ENCODE measurements at places on chromosomes 5 and 9.

DNA sequence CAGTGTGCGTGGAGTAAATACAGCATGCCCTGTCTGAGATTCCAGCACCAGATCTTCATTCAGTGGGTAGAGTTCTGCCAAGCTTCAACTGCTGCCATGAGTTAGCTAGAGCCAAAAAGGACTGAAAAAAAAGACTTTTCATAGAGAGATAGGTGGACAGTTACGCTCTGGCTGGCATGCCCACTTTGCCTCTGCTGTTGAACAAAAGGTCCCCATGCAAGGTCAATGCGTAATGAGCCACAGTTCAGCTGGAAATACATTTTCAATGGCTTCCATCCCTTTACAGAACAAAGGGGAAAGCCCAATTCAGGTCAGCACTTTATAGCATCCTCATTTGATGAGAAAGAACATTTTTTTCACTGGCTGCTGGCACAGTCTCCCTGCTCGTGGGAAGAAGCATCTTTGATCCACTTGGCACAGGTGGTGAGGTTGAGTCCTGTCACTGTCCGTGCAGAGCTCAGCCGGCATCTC lies 86.9 kb upstream of the ERCC6L2 start:
- DNase-seq: no peak

GRCh38 chr5:120927950-120928530 lies 463.9 kb downstream of the PRR16 start:
- DNase-seq: no peak

DNA sequence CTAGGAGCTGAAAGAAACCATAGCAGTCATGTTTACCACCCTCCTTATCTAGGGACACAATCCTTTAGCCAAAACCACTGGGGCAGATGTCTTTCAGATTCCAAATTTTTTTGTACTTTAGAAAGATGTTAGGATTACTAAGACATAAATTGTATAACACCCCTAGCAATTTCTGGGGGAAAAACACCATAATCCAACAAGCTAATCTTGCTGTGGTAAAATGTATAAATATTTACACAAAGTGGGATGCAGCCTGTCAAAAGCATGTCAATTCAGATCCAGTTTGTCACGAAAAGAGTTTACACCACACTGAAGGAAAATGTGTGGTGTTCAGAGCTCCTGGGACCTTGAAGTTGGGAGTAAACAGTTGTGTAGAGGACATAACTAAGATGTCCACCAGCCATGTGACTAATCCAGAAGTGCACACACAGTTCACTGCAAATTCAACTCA lies 274.3 kb downstream of the ADAMTSL1 start:
- no peak for DNase-seq

DNA sequence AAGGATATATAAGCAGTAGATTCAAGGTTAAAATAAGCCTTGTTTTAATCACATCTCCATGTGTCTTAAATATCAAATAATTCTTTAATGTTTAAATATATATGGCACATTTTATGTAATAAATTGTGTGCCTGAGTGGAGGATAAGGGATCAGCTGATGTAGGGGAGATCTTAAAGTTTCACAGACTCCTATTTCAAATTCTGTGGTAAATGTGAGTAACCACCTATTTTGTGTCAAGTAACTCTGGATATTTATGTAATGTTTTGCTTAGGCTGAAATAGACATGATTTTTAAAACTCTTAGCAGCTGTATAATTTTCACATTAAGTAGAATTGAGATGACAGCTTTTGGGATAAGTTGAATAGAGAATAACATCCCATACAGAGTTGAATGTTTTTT lies 41.3 kb upstream of the ITGA2 start:
- DNase-seq: no peak

DNA sequence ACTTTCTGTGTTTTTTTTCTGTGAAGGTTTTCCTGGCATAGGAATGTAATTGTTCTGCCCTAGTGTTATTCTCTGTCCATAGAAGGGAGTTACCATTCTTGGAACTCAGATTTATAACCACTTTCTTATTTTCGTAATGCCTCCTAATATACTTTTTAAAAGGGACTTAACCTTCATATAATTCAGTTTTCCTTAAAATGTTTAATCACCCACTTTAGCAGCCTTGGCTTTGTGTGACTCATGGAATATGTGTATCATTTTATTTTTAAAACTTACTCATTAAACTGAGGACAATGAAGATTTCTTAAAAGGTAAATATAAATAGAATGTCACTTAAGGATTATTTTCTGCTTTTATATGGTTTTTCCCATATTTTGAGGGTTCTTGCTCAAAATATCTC lies 50.0 kb downstream of the RAI14 start:
- DNase-seq: no peak

DNA sequence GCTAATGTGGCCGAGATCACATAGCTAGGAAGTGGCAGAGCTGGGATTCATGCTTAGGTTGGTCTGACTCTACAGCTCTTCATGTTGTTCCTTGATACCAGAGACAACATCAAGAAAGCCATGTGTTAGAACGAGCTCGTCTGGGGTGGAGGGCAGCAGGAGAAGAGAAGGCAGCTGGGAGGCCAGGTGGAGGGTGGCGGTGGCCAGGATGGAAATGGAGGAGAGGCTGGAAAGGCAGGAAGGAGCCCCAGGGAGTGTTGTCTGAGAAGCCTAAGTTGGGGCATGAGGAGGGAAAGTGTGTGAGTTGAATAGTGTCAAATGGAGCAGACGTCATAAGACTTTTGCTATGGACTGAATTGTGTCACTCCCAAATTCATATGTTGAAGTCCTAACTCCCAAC lies 315.3 kb downstream of the GADD45G start:
- DNase-seq: no peak

GRCh38 chr5:38515092-38515491 lies 41.4 kb downstream of the LIFR start:
- no peak for DNase-seq

GRCh38 chr9:92547356-92547755 lies 11.6 kb upstream of the ECM2 start:
- no peak for DNase-seq

DNA sequence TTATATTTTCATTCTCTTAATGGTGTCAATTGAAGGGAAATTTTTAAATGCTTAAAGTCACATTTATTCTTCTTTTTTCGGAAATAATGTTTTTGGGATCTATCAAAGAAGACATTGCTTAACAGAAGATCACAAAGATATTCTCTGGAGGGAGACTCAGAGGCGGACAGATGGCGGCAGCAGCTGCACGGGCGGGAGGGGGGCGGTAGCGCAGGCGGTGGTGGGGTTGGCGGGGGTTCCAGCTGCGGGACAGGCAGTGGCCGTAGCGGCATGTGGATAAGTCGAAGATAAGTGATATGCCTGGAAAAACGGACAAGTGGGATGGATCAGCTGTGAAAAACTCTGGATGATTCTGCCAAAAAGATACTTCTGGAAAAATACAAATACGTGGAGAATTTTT lies 31.6 kb upstream of the ZDHHC11B start:
- DNase-seq: no peak

- DNase-seq: no peak
These were observed 96.0 kb upstream of the PRR16 start for GRCh38 chr5:120367896-120368634.

- DNase-seq: no peak
These were observed 223 bp downstream of the NR3C1 start for GRCh38 chr5:143403334-143403592.

- no peak for DNase-seq
These were observed 38.0 kb downstream of the TMEM161B start for GRCh38 chr5:88230546-88231066.

DNA sequence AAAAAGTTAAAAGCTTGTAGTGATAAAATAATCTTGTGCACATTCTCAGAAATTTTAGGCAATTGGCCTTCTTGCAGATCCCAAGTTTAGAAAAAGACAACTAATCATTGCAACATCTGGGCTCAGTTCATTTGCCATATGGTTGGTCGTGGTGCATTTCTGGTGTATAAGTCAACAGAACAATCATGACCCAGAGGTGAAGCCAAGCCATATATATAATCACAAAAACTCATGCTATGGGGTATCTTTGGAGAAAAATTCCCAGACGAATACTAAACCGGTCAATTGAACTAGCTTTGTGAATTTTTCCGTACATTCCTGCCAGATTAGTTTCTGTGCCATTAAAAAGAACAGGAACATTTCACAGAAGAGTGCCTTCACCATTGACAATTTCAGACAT lies 50.3 kb downstream of the FYB1 start:
- DNase-seq: no peak

GRCh38 chr9:121865884-121866283 lies 214.4 kb downstream of the DAB2IP start:
- no peak for DNase-seq

DNA sequence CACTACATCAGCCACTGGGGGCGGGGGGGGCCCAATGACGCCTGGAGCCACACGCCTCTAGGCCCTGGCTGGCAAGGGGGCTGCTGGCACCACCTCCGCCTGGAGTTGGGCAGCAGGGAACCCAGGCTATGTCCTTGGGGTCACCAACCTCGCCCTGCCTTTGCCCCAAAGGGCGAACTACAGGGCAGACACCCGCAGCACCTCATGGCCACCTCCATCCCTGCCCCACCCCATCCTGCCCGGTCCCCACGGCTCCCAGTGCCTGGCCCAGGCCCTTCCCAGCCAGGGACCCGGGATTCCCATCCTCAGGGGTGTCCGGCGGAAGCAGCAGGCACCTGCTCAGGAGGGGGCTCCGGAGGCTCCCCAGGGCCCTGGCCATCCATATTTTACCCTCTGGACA lies 37.0 kb downstream of the NACC2 start:
- no peak for DNase-seq

DNA sequence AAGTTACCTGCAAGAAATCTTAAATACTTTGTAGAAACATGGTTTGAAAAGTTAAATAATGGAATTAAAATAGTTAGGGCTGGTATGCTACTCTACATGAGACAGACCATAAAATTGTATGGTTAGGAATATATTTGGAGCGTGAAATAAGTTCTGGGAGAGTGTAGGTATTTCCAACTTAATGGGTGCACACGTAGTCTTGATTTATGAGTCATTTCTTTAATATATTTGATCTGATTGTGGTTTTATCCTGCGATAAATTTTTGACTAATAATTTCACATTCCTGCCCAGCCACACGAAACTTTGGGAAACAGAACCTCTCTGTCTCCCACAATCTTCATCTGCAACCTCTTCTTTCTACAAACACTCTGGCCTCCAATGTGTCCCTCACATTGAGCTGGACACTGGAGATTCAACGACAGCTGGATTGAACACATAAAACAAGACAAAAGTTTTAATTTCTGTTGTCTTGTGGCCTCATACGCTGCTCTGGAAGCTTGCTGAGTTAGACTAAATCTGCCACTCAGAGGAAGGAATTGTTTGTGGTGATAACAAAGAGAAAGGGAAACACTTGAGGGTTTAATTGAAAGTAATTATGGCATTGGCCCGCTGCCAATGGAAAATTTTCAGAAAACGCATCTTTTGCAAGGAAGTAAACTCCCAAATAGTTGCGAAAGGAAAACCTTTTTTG lies 201.8 kb upstream of the ZNF608 start:
- DNase-seq: no peak

DNA sequence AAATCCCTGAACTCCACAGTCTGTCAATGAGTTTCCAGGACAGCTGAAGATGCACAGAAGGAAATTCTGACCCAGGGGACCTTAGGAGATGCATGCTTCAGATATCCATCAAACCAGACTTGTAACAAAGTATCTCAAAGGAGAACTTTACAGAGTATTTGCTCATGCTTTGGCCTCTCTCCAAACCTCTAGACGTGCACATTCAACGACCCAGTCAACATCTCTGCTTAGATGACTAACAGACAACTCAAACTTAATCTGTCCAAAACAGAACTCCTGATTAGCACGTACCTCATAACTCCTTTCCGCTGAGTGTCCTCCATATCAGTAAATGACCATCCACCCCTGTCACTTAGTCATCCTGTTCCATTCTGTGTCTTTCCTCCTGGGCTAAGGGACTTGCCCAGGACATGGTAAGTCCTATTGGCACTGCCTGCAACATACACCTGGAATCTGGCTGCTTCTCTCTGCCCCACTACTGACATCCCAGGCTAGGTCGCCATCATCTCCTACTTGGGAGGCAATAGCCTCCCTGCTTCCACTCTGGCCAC lies 107.4 kb downstream of the LMNB1 start:
- DNase-seq: no peak

GRCh38 chr5:125489146-125489545 lies 742.7 kb upstream of the ZNF608 start:
- DNase-seq: no peak

DNA sequence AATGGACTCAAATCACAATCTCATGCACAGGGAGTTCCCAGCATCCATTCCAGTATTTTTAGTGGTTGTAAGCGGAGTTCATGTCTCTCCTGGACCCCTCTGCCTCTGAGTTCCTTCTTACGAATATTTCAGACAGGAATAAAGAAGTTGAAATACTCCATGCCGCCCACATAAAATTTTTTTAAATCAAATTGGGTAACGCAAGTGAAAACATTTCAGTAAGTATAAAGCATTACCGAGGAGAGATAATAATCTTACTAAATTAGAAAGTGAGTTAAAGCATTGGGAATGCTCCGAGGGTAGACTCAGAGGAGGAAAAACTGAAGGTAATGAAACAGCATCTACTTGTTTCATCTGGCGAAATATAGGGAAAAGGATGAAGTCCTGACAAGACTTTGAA lies 317.6 kb downstream of the ARRDC3 start:
- DNase-seq: no peak

- no peak for DNase-seq
These were observed 1104.4 kb upstream of the SEMA6A start for GRCh38 chr5:117679046-117679445.

DNA sequence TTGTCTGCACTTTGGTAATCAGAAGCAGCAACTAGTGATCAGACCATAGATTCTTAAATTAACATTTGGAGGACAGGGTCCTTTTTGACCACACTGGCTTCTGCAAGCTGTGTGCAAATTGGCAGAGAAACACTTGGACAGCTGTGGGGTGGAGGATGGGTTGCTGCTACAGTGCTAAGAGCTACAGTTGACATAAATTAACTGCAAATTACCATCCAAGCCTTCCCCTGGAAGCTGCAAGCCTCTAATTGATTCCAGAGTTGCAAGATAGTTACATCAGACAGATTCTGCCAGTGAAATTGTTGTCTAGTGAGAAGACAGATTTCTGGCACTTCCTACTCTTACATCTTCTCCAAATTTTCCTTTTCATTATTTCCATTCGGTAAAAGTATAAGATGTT lies 517.7 kb downstream of the DIRAS2 start:
- no peak for DNase-seq

GRCh38 chr5:10279925-10280720 lies 27.6 kb downstream of the CMBL start:
- DNase-seq: no peak

- DNase-seq: no peak
These were observed 77.1 kb downstream of the MUSK start for GRCh38 chr9:110745676-110746075.

Measured in stimulated activated CD4-positive, alpha-beta T cell treated with anti-CD3 and anti-CD28 coated beads, Interleukin-4, amount 100 ng/mL, for 24 hours (primary cell).